ENCODE measurements at places on chromosomes 7 and 10. TPM values are rescaled to one million over a fixed set of nuclear protein-coding genes. Genes with fewer than 3 reads are reported as not detected.

DNA sequence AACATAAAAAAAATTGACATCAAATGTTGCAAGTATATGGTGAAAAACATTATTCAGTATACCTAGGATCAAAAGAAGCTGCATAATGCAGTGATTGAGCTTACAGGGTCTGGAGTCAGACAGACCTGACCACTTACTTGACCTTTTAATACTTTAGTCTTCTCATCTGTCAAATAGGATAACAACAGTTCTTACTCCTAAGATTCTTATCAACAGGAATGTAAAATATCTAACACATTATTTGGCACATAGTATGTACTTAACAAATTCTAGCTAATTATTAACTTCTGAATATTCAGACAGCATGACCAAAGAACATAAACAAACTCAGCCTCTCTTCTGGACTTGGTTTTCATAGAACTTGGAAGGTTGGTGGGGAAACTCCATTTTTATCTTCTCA, 45.6 kb upstream of the PIP4K2A start:
- DNase-seq, result no peak

DNA sequence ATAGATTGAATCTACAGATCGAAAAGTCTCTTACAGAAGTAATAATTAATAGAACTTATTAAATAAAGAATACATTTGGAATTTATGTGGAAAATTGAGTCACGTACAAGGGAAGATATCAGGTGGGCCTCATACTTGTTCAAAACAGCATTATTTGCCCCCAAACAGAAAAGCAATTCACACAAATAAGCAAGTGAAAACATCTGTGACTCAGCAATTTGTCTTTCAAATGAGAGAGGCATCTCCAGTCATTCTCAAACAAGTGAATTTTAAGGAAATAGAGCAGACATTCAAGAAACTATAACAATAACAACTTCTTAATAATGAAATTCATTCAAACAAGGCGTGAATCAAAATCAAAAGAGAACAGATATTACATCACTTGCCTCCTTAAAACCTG, 50.1 kb downstream of the SEMA3A start:
- no peak for DNase-seq

GRCh38 chr7:6562106-6562505, 10.8 kb upstream of the GRID2IP start:
- no peak for DNase-seq

- DNase-seq, result no peak
These were observed 422.8 kb downstream of the KCNMA1 start for GRCh38 chr10:77214799-77215198.

CRCP gene
- 36.8 TPM for total RNA-seq

- DNase-seq, result no peak
These were observed 25.6 kb upstream of the MGMT start for GRCh38 chr10:129441372-129442009.

GRCh38 chr7:98293265-98293664, 11.8 kb downstream of the BRI3 start:
- no peak for DNase-seq

LLCFC1 gene
- not detected for total RNA-seq

DNA sequence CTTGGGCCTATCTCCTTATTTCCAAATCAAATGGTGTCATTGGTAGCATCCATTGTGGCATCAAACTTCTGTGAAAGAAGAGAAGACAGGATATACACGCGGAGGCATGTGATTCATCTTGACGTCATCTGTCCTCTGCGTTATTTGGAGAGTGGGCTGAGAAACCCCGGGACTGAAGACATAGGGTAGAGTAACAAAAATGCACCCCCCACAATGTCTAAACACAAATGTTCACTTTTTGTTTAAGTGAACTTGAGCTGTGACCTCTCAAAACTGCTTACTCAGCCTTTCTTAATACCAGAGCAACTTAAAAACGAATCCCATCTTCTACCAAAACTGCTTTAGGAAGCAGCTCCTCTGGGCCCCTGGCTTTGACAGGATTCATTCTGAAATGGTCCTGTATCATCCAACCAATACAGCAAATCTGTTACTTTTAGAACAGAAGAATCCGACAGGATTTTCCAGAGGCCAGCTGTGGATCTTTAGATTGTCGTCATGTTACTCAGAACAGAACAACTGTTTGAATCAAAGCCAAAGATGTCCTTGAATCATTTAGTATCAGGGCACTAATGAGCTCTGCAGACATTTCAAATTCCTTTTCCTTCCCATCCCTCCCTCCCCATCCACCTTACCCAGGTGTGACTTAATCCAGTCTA, 438.1 kb downstream of the SUGCT start:
- DNase-seq, result no peak

DNA sequence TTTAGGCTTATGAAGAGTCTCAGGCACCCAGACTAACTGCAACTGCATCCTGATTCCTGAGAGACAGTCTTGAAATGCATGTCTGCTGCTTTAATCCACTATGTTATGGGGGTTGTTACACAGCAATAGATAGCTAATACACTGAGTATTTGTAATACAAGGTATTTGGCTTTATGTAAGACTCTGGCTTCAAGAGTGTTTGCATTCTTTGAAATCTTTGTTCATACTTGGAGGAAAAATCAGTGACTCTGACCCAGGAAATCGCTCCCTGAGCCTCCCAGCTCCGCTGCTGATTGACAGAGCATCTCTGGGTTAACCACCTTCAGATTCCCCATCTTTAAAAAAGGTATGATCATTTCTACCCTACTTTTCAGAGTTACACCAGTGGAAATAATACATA, 133.9 kb downstream of the MTPAP start:
- no peak for DNase-seq

DNA sequence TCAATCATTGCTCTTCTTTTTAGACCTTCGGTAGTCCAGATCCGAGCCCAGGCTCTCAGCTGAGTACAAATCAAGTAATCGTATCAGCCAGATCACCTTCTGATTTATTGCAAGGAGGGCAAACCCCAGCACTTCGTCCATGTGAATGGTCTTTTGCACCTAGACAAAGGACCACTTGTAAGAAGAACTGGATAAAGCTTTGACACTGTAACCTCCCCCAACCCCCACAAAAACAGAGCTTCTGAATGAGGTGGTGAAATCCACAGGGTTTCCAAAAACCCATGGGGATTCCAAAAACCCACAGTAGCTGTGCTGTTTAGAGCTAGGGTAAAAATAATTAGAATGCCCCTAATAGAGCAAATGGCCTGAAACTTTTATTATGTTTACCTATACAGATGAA, 148.8 kb upstream of the ODAD2 start:
- DNase-seq, result no peak

Measured in CD4-positive, alpha-beta memory T cell (primary cell).